NCI-H69 (cell line): ENCODE measurements at places on chromosomes 12 and 14.
A peak's percentile ranks its signal among the peaks of the same experiment; 100 is the strongest.

DNA sequence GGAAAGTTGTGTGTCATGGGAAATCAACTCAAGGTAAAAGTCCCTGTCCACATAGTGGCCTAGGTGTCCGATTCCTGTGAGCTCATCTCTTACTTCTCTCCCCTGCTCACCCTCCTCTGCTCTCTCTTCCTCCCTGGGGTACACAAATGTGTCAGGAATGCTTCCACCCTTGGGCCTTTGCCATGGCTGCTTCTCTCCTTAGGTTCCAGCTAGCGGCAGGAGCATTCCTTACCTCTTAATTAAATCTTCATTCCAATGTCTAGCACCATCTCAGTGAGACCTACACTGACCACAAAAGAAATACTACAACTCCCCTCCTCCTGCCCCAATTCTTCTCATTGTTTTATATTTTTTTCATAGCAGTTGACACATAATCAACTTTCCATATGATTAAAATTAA is 298.6 kb downstream of the PDZRN4 start:
- DNase-seq, result no peak

GRCh38 chr12:109762071-109762672 is 48.5 kb downstream of the FAM222A start:
- no peak for DNase-seq

GRCh38 chr12:104295954-104296353 is 7.6 kb upstream of the EID3 start:
- no peak for DNase-seq

DNA sequence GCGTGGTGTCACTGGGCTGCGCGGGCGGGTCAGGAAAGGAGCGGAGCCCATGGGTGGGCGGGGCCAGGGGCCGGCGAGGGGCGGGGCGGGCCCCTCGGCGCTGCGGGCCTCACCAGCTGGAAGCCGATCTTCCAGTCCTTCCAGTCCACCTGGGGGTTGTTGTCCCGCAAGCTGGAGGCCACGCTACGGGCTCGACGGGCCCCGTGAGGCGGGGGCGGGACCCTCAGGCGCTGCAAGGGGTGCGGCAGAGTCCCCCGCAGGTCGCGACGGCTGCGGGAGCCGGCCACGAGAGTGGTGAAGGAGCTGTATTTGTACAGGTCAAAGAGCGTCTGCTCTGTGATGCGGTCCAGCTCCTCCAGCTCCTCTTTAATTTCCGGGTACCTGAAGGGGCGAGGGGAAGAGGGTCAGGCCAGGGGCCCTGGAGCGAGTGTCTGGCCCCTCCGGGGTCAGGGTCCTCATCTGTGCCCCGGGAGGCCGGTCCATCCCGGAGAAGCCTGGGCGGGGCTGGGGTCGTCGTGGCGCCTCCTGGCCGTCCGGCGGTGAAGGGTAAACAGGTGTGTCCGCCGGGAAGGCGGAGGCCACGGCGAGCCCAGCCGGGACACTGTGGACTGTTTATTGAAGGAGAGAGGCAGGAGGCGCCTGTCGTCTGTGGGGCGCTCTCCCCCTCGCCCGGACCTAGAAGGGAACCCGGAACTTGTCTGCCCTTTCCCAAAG is 11.9 kb downstream of the SCNN1A start:
- no peak for DNase-seq

DNA sequence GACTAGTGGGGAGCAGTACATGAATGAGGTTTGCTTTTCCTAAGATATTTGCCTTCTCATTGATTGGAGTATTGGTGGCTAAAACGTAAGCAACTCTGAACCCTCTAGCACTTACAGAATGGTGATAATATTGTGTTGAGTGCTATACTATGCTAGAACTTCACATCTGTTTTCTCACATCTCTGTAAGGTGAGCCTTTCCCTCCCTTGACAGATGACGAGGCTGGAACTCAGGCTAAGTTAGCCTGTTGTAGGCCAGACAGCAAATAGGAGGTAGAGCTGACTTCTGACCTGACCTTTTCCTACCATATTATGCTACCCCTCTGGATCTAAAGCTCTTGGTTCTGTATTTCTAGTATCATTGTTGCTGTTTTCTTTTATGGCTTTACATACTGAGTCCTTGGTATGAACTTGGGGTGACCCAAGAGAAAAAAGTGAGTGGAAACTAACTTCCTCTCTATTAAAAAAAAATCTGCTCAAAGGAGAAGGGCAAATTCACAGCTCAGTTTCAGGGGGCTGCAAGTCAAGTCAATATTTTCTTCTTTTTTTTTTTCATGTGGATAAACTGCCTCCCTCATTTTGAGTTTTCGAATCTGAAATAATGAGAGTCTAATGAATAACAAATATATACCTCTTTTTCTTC is 85.9 kb downstream of the CRADD start:
- DNase-seq, result peak; percentile 28

- no peak for DNase-seq
Measured at GRCh38 chr12:121568518-121568917, 12.3 kb downstream of the KDM2B start.

- peak; percentile 67 for DNase-seq
Measured at GRCh38 chr12:122981036-122981471, 573 bp downstream of the ARL6IP4 start.

- DNase-seq, result no peak
Measured at GRCh38 chr14:75319021-75319420, 40.4 kb downstream of the FOS start.

DNA sequence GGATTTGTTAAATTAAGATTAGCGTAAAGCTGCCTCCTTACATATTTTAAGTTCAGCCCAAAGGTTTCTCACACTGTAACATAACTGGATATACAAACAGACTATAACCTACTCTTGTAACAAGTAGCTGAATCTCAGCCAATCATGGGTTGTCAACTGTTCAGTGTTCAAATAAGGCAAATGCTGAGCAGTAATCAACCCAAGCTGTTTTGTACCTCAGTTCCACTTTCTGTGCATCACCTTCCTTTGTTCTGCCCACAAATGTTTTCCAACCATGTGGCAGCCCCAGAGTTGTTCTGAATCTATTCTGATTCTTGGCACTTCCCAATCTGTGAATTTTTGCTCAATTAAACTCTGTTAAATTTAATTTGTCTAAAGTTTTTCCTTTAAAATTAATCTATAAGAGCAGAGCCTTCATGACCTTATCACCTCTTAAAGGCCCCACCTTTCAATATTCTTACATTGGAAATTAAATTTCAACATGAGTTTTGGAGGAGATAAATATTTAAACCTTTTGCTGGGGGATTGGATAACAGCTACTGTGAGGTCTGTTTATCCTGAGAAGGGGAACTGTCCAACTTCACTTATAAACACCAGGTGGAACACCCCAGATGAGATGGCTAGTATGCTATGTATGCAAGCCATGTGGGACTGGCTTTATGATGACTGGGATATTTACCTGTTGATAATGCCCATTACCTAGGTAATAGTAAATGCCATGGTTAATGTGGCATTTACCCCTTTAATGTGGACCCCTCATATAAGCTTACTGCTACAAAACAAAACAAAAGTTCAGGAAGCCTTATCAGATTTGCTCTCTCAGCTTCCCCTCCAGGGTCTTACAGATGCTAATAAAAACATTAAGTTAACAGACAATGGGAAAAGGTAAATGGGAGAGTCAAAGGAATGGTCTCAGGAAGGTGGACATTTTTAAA is 42.2 kb upstream of the ARID2 start:
- peak; percentile 68 for DNase-seq

GRCh38 chr14:50225067-50225973 is 6.1 kb downstream of the SOS2 start:
- DNase-seq, result peak; percentile 39

- peak; percentile 87 for DNase-seq
Measured at GRCh38 chr12:109670731-109671130, 42.9 kb upstream of the FAM222A start.

- DNase-seq, result no peak
Measured at GRCh38 chr12:113165521-113166450, 16.3 kb downstream of the CFAP73 start.

DNA sequence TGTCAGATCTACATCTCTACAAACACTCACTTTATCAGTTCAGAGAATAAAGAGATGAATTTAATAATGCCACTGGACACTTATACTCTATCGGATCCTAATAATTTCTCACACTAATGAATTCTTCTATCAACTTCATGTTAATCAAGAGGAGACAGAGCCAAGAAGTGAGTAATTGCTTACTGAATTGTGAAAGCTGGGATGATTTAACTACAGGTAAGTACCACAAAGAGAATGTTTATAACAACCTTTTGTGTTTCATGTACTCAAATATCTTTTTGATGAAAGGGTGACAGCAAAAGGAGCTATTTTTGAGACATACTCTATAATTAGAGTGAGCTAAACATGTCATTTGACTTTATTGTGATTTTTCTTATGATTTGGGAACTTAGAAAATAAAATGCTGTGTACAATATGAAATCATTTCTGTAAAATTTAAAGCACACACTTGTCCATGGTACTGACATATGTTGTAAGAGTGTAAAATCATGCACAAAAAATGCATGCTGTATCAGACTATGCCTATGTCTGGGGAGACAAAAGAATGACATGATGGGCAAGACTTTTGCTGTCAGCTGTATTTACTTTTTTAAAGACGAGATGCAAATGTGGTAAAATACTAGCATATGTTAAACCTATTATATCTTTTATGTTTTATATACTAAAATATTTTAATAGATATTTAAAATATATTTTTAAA is 361.2 kb downstream of the CCER1 start:
- DNase-seq, result peak; percentile 84

- DNase-seq, result no peak
Measured at GRCh38 chr14:98498019-98498885, 773.7 kb downstream of the BCL11B start.

DNA sequence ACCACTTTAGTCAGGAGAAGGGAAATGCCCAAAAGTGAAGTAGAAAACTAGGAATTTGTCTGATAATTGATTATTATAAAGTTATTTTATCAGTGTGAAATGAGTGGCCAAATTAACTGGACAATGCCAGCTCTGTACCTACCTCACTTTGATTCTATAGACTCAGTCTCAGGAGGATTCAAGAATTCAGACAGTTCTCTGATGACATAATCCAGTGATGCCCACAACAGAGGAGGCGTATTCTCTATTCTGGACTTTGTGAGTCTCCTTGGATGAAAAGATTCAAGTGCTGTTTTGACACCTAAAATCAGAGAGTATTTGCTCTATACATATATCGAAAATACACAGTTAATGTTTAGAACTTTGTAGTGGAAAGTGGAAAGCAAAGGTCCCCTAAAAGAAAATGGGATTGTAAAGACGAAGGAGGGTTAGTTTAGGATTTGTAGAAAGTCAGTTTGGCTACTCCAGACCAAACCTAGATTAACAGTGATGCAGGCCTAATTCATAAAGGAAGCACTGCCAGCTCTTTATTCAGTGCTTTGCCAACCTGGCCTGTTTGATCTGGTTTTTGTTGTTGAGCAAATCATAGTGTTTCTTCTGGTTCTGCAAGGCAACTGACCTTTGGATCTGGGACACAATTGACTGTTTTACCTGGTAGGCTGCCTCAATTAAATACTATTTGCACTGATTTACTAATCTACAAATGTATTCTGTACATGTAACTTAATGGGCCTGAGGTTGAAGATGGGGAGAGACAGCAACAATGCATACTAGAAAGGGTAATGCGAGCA is 67.4 kb downstream of the DAD1 start:
- no peak for DNase-seq

DNA sequence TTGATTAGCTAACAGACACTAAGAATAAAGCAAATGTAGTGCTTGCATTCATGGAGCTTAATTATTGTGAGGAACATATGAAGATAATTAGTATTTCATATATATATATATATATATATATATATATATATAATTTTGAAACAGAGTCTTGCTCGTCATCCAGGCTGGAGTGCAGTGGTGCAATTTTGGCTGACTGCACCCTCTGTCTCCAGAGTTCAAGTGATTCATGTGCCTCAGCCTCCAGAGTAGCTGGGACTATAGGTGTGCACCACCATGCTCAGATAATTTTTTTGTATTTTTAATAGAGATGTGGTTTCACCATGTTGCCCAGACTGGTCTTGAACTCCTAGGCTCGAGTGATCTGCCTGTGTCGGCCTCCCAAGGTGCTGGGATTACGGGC is 1091.6 kb upstream of the TMEM132C start:
- DNase-seq, result no peak

GRCh38 chr12:1842183-1842904 is 22.0 kb downstream of the LRTM2 start:
- DNase-seq, result no peak

DNA sequence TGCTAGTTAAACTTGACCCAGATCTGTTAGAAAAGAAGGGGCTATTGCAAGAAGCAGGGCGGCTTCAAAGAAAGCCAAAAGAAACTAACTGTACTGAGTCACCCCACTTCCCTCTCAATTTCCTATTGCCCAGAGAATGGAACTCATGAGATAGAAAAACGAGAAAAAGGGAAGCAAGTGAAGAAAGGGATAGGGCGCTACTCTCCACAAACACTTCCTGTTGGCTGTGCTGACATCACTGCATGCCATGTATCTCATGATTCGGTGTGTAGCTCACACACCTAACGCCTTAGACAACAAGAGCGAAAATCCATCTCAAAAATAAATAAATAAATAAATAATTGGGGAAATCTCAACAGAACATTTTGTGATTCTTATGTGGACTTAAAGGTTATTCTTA is 13.0 kb upstream of the P2RX4 start:
- DNase-seq, result no peak

DNA sequence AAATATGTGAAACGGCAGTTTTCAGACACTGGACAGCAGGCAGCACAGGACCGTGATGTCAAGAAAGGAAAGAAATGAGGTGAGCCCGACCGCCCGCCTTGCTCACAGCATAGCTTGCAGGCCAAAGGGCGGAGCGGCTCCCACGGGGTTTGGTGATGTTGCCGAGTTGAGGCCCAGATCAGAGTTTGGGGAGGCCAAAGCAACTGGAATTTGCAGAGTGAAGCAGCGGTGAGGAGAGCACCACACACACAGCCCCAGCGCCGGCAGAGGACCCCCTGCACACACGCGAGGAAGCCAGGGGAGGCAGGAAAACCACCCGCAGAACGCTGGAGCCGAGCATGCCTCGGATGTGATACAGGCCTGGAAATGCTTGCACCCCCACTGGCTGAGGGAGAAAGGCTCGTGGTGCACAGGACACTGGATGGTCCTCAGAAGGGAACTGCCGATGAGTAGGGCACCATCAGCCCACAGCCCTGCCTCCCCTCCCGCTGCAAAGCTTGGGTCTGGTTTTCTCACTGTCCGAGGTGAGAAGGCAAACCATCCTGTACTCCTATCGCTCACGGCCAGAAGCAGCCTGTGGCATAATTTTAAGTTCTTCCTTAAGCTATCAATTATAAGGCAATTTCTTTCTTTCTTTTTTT is 25.7 kb upstream of the PLD4 start:
- no peak for DNase-seq

DNA sequence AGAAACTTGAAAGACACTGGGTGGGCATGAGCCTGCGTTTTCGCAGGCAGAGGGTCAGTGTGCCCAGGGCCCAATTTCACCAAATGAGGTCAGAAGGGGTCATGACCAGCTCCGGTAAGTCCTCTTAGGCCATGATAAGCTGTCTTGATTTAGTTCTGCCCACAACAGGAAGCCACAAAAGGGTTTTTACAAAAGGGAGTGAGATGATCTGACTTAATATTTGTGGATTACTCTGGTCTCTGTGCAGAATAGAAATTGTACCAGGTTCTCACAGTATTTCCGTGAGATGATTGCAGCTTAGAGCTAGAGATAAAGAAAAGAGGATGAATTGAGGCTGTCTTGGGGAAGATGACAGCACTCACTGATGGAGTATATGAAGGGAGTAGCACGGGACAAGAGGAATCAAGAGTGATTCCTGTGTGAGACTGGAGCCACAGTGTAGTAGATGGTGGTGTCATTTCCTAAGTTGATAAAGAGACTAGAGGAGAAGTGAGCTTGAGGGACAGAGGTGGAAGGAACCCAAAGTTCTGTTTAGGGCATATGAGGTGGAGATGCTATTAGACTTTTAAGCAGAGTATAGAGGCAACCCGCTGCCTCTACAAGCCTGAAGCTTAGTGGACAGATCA is 288.3 kb upstream of the AMIGO2 start:
- DNase-seq, result no peak
